ENCODE measurements at places on chromosomes 2 and 18.

DNA sequence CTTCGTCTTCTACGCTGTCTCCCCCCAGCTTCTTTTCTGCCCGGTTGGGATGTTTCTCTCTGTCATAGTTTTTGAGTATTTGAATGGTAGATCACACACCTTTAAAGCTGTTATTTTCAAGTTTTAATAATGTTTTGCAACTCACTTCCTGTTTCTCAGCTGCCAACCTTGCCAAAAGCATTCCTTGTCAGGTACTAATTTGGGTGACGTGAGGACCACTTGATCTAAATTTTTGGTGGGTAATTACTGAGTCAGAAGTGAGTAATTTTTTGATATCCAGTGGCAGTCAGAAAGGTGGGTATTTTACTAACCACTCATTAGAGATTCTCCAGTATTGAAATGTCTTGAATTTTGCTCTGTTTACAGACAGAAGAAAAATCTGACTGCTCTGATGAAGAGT, 852.4 kb upstream of the FANCL start:
- DNase-seq = no peak

GRCh38 chr2:151878655-151879563, 50.7 kb upstream of the ARL5A start:
- no peak for DNase-seq

DNA sequence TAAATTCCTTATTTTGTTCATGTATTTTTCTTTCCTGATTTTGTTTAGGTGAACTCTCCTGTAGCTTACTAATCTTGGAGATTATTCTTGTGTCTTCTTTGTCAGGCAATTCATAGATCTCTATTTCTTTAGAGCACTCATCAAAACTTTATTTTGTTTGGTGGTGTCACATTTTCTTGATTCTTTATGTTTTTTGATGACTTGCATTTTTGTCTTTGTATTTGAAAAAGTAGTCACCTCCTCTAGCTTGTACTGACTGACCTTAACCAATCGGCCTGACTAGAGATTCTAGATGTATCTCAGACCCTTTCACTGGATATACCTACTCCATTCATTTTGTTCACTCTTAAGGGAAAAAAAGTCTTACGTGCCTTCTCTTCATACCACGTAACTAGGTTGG, 986.3 kb upstream of the LRRTM1 start:
- no peak for DNase-seq

- DNase-seq = no peak
Measured at GRCh38 chr18:45834306-45834705, 8.8 kb downstream of the SIGLEC15 start.

DNA sequence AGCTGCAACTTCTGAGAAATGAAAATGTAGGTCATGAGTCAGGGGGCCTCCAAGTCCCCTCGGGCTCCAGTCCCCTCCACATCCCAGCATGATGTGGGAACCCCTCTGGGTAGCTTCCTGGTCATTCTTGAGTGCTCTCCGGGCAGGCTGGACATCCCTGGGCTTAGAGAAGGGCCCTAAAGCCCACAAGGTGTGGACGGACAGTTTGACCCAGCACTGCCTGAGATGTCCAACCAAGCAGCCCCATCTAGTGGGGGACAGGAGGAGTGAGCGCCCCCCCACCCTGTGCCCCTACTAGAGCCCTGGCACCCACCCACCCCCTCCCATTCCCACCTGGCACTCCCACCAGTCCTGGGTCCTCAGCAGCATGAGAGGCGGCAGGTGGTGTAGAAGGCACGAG, 46.0 kb downstream of the CYP27C1 start:
- DNase-seq = peak; percentile 20

GRCh38 chr2:142037066-142037465, 93.8 kb downstream of the LRP1B start:
- no peak for DNase-seq

- no peak for DNase-seq
Measured at GRCh38 chr2:72538486-72538885, 287.3 kb downstream of the EXOC6B start.

- no peak for DNase-seq
Measured at GRCh38 chr18:59001721-59002120, 137.0 kb downstream of the ZNF532 start.

GRCh38 chr2:144405982-144406788, 113.7 kb downstream of the ZEB2 start:
- DNase-seq = no peak

- DNase-seq = peak; percentile 88
Measured at GRCh38 chr2:15983496-15983895, 43.1 kb downstream of the MYCN start.

DNA sequence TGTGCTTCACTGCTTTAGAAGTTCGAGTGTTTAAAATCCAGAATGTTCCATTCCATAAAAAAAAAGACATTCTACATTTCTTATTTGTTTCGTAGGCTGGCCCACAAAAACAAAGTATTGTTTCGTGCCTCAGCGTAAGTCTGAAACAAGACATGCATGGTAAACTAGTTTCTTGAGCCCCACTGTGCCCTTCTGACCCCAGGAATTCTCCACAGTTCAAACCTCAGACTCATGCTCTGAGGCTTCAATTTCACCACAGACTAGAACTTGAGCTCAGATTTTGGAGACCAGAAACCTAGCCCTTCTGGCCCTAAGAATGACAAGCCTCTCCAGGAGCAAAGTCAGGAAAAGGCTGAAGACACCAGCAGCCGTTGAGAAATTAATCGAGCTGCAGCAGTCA, 151.5 kb downstream of the SLC8A1 start:
- no peak for DNase-seq

GRCh38 chr18:72866901-72867745, 664 bp downstream of the NETO1 start:
- peak; percentile 62 for DNase-seq

DNA sequence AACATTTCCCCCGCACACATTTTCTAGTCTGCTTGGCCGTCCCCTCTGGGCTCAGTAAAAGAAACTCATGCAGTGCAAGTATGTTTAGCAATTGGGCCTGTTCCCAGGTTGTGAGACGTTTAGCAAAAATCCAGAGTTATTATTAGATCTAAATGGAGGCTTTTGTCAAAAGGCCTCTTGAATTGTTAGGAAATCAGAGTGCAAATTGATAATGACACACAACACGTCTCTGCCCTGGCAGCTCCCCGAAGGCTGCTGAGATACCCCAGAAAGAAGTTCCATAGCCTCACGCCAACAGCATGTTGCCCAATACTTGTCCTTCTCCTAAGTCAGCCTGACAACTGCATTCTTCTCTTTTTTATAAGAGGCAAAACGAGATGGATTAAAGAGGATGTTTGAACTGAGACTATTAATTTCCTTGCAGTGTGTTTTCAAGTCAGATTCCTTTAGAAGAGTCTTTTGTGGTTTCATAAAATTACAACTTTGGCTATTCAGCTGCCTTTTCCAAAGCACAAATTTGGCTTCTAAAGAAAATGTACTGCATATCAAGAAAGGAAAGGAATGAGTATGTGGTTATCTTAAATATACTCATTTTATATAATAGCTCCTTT, 202.2 kb downstream of the TRIB2 start:
- no peak for DNase-seq

DNA sequence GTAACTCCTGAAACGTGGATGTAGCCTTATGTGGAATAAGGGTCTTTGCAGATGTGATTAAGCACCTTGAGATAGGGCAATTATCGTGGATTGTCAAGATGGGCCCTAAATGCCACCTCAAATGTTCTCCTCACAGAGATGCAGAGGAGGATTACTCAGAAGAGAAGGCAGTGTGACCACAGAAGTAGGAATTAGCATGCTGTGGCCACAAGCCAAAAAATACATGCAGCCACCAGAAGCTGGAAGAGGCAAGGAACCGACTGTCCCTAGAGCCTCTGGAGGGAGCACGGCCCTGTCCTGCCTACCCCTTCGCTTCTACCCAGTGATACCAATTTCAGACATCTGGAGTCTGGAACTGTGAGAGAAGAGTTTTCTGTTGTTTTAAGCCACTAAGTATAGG, 47.3 kb upstream of the MGAT5 start:
- DNase-seq = no peak

- no peak for DNase-seq
Measured at GRCh38 chr2:137977790-137978189, 13.5 kb downstream of the HNMT start.

GRCh38 chr18:75871596-75871995, 444.1 kb upstream of the SMIM21 start:
- no peak for DNase-seq

DNA sequence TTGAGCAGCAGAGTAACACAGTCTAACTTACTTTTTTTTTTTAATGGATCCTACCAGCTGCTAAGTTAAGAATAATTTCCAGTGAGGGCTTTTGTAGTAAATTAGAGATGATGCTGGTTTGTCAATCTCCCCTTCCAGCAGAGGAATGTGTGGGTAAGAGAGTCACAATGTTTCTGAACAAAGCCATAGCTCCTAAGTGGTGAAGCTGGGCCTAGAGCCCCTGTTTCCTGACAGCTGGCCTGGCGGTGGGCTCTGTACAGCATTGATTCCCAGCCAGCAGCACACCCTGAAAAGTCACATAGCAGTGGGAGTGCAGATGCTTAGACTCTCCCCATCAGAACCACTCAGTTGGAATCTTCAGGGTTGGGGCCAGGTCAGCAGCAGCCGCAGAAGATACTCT, 24.4 kb downstream of the CAPG start:
- DNase-seq = no peak

DNA sequence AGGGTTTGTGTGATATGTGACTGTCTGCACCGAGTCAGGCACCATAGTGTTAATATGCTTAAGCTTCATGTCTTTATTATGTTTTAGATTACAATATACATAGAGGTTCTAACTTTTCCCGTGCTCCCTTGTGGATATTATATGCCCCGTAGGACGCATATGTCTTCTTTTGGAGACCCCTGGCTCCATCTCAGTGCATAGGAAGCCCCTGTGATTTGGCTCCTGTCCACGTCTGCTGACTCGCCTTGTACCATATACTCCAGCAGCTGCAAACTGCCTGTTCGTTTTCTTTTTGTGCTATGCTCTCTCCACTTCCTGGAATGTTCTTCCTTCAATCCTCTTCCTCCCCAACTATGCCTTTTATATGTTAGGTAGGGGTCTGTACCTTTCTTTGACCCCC, 110.9 kb downstream of the PTRHD1 start:
- DNase-seq = no peak

GRCh38 chr2:128526455-128526976, 207.8 kb upstream of the HS6ST1 start:
- DNase-seq = no peak

DNA sequence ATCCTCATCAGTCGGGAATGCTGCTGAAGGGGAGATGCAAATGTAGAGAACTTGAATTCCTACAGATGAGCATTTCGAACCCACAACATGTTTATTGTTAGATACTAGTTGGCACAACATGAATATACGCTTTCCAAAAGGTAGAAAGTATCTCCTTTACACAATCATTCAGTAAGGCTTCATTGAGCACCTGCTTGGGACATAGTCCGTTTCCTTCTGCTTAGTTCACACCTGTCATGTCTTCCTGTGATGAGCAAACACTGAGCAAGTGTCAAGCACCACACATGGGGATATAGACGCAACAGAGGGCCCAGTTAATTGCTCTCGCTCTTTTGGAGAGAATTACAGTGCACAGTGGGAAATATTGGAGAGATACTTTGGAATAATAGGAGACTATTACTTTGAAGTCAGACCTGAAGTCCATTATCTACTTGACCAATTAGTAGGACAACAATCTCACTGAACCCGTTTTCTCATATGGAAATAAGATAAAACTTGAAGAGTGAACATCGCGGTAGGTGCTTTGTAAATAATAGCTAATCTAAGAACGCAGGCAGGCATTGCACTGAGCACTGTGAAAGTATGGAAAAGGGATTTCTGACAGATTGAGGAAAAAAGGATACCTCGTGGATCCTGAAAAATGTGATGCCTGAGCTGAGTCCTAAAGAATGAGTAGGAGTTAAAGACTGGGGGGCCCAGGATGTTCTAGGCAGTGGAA, 1.2 kb downstream of the CPSF3 start:
- no peak for DNase-seq

DNA sequence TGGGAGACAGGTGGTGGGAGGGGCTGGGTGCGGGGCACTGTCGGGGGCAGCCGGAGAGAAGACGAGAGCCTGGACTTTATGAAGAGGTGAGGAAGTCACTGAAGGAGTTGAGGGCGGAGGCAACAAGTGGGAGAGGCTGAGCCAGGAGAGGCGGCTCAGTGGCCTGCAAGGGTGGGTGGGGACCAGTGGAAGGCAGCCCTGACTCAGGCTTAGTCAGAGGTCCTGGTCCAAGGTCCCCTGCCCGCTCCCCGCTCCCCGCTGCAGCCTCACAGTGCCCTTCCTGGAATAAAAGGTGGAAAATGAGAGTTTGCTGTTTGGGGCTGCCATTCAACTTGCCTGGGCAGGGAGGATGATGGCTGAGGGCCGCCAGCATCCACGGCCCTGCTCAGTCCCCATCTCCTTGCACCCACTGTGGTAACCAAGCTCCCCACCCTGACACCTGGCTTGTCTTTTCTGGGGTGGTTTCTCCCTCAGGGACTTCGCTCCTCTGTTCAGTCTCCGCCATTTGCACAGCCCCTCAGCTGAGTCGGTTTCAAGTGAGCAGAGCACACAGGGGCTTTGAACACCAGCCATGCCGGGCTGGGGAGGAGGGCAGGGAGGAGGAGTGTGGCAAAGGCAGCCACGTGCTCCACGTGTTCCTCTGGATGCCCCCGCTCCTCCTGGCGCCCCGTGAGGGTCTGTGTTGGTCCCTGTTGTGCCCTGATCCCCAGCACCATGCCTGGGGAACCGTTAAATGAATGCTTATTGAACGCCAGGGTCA, 13.7 kb upstream of the RALB start:
- no peak for DNase-seq

DNA sequence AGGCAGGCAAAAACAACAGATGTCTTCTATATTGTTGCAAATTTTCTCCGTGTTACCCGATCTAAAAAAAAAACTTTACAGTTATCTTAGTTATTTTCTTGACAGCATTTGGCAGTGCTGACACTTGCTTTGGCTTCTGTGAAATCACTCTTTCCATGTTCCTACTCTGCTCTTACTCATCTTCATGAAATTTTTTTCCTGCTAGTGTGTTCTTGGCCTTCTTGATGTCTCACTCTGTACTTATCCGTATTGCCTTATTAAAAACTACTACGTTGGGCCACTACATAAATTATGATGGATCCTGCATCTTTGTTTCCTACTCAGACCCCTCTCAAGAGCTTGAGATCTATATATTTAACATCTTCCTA, 134.4 kb downstream of the IKZF2 start:
- no peak for DNase-seq

- DNase-seq = no peak
Measured at GRCh38 chr2:84427235-84428138, 31.6 kb downstream of the SUCLG1 start.

DNA sequence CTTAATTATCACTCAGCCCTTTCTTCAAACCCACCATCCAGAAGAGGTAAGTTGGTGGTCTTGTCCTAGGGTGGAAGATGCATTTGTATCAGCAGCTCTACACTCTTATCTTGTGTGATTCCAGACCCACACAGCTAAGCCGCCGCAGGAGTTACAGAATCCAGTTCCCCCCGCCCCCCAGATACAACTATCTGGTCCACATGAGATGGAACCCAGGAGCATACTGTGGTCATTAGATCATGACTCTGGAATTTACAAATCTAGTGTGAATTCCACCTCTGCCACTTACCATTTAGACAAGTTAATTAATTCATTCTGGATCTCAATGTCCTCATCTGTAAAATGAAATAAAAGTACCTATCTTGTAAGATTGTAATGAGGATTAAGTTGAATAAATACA, 486.4 kb downstream of the BCL11A start:
- peak; percentile 47 for DNase-seq

- DNase-seq = no peak
Measured at GRCh38 chr2:7612969-7613368, 695.8 kb downstream of the RNF144A start.
